GM23338 (cell line): ENCODE measurements at places on chromosomes 6 and 20. TPM values are rescaled to one million over a fixed set of nuclear protein-coding genes. Genes with fewer than 3 reads are reported as not detected.

SRXN1 gene
- 18.6 and 26.6 TPM in 2 replicates for total RNA-seq

PGC gene
- total RNA-seq, result not detected in 2 replicates

GRCh38 chr6:125213939-125214338, 60.4 kb downstream of the TPD52L1 start:
- no peaks in the 10 kb centered on the region for H3K4me1 ChIP-seq
- no peaks in the 10 kb centered on the region for H3K27me3 ChIP-seq
- no peak overlapping the region for H3K27ac ChIP-seq
- no peaks in the 10 kb centered on the region for H3K36me3 ChIP-seq
- H3K4me3 ChIP-seq, result no peak overlapping the region

SLC12A5 gene
- total RNA-seq, result 0.35 and 3.5 TPM in 2 replicates

- H3K27ac ChIP-seq, result no peak overlapping the region
- H3K36me3 ChIP-seq, result no peaks in the 10 kb centered on the region
- no peak for DNase-seq
- H3K27me3 ChIP-seq, result no peaks in the 10 kb centered on the region
- no peak overlapping the region for H3K4me3 ChIP-seq
Observed at GRCh38 chr6:111468329-111469012, 14.5 kb downstream of the REV3L start.

DNA sequence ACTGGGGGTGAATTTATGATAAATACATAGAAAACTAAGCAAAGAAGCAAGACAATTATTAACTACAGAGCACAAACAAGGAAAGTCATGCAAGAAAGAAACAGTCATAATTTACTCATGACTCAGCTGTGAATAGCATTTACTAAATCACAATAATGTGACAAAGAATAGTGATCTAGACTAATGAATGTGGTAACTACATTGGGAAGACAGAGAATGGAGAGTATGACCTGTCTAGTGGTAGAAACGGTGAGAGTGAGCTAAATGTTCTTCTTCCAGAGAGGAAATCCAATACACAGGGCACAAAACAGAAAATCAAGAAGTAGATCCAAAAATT, 153.5 kb upstream of the DST start:
- H3K36me3 ChIP-seq, result no peaks in the 10 kb centered on the region
- H3K27ac ChIP-seq, result peak overlapping the region; percentile 92
- H3K4me3 ChIP-seq, result no peak overlapping the region
- no peak for DNase-seq
- peaks cover 44% of the 10 kb centered on the region for H3K4me1 ChIP-seq
